ENCODE measurements at places on chromosomes 2 and 18. TPM values are rescaled to one million over a fixed set of nuclear protein-coding genes. Genes with fewer than 3 reads are reported as not detected.

Gene KIF1A
- 0.37 TPM for total RNA-seq

DNA sequence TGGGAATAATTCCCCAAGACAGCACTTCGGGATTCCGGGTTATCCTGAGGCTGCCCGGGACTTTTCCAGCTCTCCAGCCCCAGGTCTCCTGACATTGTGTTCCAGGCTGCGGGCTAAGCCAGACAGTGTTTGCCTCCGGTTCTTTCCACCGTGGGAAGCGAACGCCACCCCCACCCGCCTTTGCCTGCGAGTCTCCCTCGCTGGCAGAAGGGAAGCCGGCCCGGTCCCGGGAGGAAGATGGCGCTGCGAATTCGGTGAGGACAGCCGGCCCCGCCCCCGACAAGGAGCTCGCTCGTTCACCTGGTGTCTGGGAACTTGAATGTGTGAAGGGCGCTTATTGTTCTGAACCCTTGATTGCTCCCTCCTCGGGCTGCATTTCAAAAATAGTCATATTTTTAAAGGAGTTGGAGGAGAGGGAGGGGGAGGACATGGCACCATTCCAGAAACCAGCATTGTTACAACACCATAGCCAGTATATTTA is 2.9 kb downstream of the LRATD1 start:
- DNase-seq = peak; percentile 40

DNA sequence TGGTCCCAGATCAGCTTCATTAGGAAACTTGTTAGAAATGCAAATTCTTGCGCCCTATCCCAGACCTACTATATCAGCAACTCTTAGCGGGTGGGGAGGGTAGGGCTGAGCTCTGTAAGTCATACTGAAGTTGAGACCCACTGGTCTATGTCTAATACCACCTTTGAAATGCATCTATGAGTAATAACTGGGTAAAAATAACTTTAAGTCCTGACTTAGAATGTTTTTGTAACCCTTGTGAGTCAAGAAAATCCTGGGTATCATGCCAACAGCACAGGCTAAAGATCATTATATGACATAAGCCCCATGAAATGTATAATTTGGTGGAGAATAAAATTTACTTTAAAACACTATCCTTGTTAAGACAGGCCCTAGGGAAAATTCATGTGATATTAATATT is 41.4 kb downstream of the PRKD3 start:
- no peak for DNase-seq

- no peak for DNase-seq
These were observed 130.3 kb downstream of the MYCN start for GRCh38 chr2:16070648-16070971.

Gene BOK
- total RNA-seq = 8.9 TPM

Gene TLX2
- total RNA-seq = 0.40 TPM

- no peak for DNase-seq
These were observed 1.9 kb upstream of the NAB1 start for GRCh38 chr2:190646780-190647522.

- DNase-seq = no peak
These were observed 67.6 kb upstream of the OTOS start for GRCh38 chr2:240208096-240208495.

Gene NTSR2
- not detected for total RNA-seq
